Dermis blood vessel endothelial cell (primary cell): ENCODE measurements at places on chromosomes 11 and 22. TPM values are rescaled to one million over a fixed set of nuclear protein-coding genes. Genes with fewer than 3 reads are reported as not detected.

The IL18 gene
- 0.33 and 0.34 TPM in 2 replicates for total RNA-seq

The LRRC56 gene
- total RNA-seq: 0.56 and 0.68 TPM in 2 replicates

The DDTL gene
- total RNA-seq: 0.34 and 0.98 TPM in 2 replicates

The CYB5R2 gene
- 0.47 TPM in 1 of 2 replicates, not detected in the other for total RNA-seq

The OR10A2 gene
- not detected in 2 replicates for total RNA-seq

The MEN1 gene
- total RNA-seq: 20.1 and 38.7 TPM in 2 replicates

The PNPLA5 gene
- not detected in 2 replicates for total RNA-seq

The KRTAP5-2 gene
- not detected in 2 replicates for total RNA-seq

The AQP11 gene
- 0.42 and 0.68 TPM in 2 replicates for total RNA-seq

The FGF19 gene
- total RNA-seq: not detected in 2 replicates

The APOBEC3G gene
- total RNA-seq: 6.0 and 10.0 TPM in 2 replicates

The PIH1D2 gene
- 0.93 and 1.4 TPM in 2 replicates for total RNA-seq

The UCP3 gene
- 0.28 and 0.34 TPM in 2 replicates for total RNA-seq

The TRPC6 gene
- total RNA-seq: 8.2 and 28.3 TPM in 2 replicates

The UPK3A gene
- not detected in 2 replicates for total RNA-seq

The SLCO2B1 gene
- total RNA-seq: 3.7 and 7.8 TPM in 2 replicates

The GSTT2 gene
- 0.65 TPM in 1 of 2 replicates, not detected in the other for total RNA-seq

The FZD4 gene
- 185 and 214 TPM in 2 replicates for total RNA-seq

The KCNE3 gene
- total RNA-seq: 1.1 and 1.5 TPM in 2 replicates

The PHLDA2 gene
- total RNA-seq: 0.51 and 1.5 TPM in 2 replicates

The POLR2F gene
- total RNA-seq: 46.6 and 48.7 TPM in 2 replicates
